ENCODE measurements at places on chromosomes 12 and 14.
A peak's percentile ranks its signal among the peaks of the same experiment; 100 is the strongest.

- no peak for DNase-seq
Observed at GRCh38 chr14:59294662-59294992, 106.2 kb downstream of the DAAM1 start.

GRCh38 chr12:5140190-5140589 is 96.5 kb downstream of the KCNA5 start:
- no peak for DNase-seq

DNA sequence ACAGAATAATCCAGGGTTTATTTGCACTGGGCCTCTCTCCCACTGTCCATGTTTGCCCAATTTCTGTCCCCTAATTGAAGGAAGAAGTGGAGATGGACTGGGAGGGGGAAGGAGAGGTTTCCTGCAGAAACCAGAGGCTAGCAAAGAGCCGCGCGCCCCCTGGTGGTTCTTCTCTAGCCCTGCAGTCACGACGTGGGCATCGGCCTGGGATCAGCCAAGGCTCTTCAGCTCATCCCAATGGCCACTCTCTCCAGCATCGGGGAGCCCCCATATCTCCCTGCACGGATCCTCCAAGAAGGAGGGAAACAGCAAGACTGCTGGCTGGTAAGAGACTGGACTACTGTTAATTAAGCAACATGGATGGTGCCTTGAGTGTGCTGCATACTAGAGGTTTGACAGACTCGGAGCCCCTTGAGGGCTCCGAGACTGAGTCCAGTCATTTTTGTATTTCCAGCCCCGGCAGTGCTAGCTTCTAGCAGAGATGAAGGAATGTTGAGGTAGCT is 18.7 kb downstream of the ZBTB39 start:
- DNase-seq, result peak; percentile 68

DNA sequence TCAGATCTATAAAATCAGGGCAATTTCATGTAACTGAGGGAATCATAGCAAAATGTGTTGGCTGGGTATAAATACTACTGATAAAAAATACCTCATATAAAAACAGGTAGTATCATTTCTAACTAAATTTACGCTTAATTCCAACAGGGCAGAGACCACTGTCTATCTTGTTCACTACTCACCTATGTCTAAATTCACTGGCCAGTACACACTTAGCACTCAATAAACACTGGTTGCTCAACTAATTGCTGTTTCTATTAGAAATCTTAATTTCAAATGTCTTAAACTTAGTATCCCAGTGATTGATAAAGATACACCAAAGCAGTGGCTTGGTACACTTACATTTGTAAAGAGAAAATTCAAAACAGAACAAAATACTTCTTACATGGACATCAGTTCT is 55.6 kb downstream of the HNRNPC start:
- DNase-seq, result no peak

DNA sequence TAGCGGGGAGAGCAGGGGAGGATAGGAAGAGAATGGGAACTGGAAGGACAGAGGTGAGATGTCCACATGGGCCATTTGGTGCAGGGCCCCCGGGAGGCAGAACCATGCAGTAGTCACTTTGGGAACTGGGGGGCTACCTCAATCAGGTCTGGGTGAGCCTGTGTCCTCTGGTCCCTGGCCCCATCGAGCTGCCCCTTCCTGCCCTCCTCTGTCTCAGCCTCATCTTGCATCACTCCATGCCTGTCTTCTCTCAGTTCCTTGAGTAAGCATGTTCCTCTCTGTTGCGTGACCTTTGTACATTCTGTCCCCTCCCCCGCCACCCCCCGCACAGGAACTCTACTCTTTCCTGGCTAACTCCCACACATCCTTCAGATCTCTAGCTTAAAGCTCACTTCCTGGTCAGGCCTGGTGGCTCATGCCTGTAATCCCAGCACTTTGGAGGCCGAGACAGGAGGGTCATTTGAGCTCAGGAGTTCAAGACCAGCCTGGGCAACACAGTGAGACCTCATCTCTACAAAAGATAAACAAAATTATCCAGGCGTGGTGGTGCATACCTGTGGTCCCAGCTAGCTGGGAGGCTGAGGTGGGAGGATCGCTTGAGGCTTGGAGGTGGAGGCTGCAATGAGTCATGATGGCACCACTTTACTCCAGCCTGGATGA is 23.2 kb downstream of the FOS start:
- DNase-seq, result no peak

DNA sequence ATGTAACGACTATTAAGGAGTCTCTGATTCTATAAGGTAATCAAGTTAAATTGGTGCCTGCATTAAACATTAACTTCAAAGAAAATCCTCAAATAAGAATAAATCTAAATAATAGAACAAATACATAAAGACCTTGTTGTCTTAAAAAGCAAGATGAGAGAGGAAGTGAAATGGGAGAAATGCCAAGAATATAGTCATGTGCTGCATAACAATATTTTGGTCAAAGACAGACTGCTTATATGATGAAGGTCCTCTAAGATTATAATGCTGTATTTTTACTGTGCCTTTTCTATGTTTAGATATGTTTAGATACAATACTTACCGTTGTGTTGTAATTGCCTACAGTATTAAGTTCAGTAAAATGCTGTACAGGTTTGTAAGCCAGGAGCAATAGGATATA is 213.6 kb downstream of the C12orf42 start:
- DNase-seq, result no peak

- no peak for DNase-seq
Observed at GRCh38 chr12:75177997-75178396, 31.6 kb downstream of the KCNC2 start.
